ENCODE measurements at places on chromosomes 4 and X.
A peak's percentile ranks its signal among the peaks of the same experiment; 100 is the strongest.

DNA sequence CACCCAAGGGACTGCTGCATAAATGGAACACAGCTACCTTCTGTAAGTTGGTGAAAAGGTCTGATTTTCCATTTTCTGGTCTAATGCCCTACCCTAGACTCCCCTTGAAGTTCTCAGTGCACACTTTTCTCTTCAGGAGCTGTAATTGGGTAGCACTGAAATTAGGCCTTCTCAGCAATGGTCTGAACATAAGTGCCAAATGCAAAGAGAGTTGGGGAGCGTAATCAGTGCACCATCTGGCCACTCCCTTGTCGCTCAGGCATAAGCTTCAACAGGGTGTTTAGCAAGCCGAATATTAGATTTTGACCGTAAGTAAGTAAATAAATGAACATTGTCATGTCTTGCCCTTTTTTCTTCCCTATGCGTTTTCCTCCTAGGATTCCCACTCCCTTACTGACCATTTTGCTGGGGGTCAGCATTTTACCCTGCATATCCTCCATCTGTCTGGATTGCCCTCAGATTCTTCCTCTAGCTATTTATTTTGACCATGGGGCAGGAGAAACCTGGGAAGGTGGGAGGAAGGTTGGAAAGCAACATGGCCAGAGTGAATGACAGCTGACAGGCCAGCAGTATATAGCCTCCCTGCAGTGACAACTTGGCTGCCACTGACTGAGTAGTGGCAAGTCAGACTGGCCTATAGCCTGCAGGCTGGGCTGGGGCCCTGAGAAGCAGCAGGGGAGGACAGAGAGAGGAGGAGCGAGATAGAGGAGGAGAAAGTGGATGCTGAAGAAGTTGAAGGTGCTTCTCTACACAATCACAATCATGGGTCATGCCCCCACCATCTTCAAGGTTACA is 2.7 kb downstream of the NHSL2 start:
- DNase-seq: no peak

DNA sequence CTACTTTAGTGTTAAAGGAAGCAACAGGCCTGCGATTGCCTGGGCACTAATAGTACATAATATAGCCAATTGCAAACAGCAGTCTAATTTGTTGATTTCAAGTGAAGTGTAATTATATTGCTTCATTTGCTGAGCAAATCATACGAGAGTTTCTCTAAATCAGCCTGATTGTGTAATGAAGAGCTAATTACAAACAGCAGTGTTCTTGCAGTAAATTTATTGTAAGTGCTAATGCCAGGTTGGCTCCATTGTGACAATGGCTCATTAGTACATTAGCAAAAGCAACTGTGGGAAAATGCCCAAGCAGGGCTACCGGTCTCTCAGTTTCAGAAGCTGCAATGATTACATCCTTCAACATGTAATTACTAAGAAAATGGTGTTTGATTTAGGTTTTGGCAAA is 591.5 kb downstream of the GALNTL6 start:
- no peak for DNase-seq

DNA sequence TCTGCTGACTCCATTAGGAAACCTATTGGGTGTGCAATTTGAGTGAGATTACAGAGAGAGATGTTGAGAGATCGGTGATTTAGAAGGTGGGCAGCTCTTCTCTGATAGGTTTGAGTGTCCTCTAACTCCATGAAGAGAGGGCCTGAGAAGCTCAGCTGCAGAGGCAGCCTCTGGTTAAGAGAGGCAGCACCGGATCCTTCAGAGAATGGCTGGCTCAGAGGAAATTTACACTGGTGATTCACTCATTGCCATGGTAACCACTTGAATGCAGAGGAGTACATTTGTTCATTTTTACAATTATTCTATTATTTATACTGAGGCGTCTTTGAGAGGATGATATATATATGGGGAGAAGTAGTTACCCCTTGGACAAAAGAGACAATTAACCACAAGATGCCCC is 171.7 kb downstream of the PDGFRA start:
- DNase-seq: no peak

DNA sequence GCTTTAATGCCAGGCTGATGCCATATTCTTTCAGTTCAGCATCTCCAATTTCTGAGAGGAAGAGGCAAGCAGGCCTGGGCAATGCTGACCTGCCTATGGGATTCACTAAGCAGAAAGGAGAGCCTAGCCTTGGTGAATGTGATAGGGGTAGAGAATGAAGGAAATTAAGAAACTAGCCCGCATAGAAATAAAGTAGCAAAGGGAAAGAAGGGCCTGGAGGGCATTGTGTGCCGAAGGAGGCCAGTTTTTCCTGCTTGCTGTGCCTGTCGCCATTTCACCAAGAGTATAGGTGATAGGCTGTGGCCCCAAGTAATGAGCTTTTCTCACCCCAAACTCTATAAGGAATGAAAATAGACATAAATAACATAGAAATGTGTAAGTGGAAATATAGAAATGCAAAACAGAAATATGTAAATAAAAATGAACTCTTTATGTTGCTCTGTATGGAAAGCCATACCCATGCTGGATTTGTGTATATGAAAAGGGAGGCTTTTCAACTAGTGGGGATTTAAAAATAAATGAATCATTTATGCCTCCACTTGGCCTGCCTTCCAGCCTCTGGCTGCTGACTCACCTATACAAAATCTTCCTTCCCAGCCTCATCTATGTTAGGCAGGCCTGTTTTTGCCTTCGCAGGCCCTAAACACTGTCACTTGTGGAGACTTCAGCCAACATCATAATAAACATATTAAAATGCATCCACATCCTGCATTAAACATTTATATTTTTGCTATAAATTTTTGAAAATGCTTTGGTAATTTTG is 5.1 kb upstream of the OCRL start:
- no peak for DNase-seq

GRCh38 chrX:71652405-71652804 is 14.9 kb upstream of the LOC101059915 start:
- peak; percentile 66 for DNase-seq

GRCh38 chr4:8738471-8738931 is 133.1 kb downstream of the HMX1 start:
- DNase-seq: no peak

DNA sequence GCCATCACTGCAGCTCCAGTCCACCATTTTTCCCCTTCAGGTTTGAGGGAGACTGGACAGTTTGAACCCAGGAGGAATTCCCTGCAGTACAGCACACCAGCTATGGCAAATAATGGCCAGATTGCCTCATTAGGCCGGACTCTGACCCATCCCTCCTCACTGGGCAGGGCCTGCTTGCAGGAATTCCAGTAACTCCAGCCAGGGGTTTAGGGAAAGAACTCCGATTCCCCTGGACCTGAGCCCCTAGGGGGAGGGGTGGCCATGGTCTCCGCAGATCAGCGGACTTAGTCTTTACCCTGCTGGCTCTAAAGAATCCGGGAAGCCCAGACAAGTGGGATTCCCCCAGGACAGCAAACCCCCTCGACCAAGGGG is 342.8 kb downstream of the DMD start:
- no peak for DNase-seq

DNA sequence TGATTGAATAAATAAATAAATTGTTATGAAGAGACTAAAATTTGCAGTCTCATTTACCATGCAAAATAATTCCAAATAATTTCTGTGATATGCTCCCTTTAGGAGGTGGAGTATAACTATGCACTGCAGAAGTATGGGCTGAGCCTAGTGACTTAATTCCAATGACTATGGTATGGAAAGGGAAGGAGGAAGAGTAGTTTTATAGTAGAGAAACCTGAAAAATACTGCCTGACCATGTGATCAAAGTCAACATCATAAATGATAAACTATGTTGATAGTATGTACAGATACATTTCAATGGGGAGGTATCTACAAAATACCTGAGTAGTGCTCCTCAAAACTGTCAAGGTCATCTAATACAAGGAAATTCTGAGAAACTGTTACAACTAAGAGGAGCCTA is 14.6 kb downstream of the CXCL8 start:
- no peak for DNase-seq
